ENCODE measurements at places on chromosomes 2 and 18.

GRCh38 chr2:203578759-203579643 is 43.9 kb upstream of the RAPH1 start:
- DNase-seq: peak; percentile 46

- DNase-seq: no peak
Observed at GRCh38 chr2:59658906-59659635, 894.4 kb downstream of the BCL11A start.

DNA sequence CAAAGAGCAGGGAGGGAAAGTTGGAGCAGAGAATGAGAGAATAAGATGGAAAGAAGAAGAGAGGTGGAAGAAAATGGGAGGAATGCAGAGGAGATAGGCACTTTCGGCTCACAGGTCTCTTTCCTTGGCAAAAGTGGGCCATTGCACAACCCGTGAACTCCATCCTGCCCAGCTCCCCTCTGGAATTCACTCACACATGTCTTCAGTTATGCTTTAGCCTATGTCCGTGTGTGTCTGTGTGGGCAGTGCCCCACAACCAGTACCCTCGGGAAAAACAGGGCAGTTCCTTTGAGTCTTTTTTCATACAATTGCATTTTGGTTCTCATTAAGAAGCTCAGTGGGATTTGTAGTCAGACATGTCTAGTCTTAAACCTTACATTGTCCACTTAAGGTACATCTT is 34.5 kb downstream of the DTNA start:
- no peak for DNase-seq

DNA sequence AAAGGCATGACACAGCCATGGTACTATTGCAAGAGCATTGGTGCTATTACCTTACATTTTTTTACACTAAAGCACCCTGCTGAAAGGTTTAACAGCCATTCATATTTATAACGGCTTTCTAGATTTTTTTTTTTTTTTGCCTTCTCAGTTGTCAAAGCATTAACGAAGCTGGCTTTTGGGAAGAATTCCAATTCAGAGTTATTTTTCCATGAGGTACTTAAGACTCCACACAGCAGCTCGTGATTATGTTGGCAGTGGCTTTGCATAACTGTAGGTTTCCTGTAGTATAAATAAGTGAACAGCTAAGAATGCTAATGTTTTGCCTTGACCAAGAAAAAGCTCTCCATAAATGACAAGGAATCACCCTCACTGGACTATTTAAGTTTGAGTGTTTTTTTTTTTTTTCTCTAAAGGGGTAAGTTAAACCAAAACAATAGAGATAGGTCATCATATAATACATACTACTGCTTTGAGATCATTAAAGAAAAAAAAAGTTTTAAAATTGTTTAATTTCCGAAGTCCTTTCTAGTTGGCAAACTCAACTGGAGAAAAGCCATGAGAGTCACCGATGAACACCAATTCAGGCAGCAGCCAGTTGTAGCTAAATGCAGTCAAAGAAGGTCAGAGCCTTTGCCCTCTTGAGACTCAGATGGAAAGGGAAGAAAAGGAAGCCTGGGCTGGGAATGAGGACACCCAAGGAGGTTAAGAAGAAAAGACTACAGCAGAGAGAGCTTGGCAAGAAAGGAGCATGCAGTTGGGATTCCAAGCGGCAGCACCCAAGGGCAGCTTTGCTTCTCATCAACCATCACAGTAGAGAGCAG is 187.4 kb upstream of the NCKAP5 start:
- DNase-seq: no peak

DNA sequence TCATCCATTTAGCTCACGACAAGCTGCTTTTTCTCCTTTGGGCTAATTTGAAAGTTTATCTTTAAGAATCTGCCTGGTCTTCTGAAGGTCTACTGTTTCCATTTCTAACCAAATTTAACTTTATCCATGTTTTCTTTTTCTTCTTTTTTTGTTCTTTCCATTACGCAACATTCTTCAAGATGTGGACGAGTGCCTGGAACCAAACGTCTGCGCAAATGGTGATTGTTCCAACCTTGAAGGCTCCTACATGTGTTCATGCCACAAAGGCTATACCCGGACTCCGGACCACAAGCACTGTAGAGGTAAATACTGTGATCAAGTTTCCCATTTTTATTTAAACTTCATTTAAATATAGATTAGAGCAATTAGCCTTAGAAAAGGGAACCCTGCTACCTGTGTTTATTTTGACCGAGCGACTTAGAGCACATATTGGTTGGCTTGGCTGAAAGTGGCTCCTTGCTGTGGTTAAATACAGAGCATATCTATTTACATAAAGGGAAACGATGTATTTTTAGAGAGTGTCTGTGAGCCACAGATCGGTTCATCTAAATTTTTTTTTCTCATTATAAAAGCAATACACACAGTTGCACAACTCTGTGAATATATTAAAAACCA is 183.4 kb upstream of the RASGRP3 start:
- no peak for DNase-seq
